ENCODE measurements at places on chromosomes 7 and 10.

DNA sequence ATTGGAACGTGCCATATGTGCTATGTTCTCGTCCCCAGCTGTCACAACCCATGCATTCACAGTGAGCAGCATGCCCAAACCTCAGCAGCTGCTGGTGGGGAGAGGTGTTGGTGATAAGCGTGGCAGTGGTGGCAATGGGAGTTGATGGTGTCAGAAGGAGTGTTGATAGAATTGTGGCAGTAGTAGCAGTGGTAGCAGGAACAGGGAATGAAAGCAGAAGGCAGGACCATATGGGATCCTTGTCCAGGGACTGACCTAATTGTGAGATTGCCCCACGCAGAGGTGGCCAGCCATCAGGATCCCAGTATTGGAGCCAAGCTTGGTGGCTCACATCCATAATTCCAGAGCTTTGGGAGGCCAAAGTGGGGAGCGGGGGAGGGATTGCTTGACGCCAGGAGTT lies 276.3 kb downstream of the GALNT17 start:
- no peak for DNase-seq

- DNase-seq: no peak
Observed at GRCh38 chr10:88207121-88207546, 343.7 kb downstream of the PTEN start.

- DNase-seq: no peak
Observed at GRCh38 chr10:91824076-91824475, 25.9 kb downstream of the TNKS2 start.

DNA sequence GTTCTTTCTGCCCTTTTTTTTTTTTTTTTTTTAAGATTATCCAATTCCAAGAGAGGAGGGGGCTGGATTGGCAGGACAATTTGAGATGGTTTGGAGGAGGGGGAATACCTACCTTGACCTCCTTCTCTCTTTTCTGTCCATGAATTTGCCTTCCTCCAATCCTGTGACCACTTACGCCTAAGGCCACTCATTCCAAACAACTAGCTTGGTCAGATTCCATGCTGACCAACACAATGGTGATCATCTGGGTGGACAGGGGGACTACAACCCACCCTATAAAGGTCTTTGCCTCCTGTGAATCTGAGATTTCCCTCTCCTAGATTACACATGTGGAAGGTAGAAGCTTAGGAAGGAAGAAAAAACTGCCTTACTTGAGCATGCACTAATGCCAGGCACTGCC lies 2.3 kb upstream of the LDB1 start:
- DNase-seq: no peak

- no peak for DNase-seq
Observed at GRCh38 chr7:70037171-70037933, 439.1 kb downstream of the AUTS2 start.

DNA sequence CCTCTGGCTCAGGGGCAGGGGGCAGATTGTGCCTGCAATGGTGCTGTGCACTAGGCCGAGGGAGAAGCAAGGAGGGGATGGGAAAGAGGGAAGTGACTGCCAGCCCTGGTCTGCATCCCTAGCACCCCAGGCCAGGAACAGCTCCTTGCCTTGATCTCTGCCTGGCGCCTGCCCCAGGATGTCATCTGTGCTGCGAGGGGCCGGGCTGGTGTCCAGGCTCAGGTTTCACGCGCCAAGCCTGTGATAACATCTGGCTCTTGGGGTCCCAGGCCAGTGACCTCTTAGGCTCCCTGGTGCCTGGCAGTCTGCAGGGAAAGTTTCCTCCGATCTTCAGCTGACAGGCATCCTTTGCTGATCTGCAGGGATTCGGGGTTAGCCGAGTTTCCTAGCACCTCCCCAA lies 193.5 kb upstream of the GPR26 start:
- DNase-seq: no peak

DNA sequence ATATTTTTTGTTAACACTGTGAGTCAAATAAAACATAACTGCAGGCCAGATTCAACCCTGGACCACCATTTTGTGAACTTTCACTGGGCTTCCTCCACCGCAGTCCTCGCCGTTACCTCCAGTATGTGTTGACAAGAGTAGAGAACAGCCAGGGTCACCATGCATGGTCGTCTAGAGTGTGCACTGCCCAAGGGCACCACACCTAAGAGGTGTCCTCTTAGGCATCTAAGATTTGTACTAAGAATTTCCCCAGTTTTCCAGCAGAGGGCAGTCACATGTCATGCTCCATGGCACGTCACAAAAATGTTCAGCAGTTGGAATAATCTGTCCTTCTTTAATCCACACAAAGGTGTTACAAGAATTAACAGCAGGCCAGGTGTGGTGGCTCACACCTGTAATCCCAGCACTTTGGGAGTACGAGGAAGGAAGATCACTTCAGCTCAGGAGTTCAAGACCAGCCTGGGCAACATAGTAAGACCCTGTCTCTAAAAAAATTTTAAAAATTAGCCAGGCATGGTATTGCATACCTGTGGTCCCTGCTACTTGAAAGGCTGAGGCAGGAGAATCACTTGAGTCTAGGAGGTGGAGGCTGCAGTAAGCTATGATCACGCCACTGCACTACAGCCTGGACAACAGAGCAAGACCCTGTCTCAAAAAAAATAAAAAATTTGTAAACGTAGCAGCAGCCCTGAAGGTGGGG lies 71.2 kb upstream of the FOXK1 start:
- DNase-seq: peak; percentile 25

GRCh38 chr10:62895063-62895462 lies 78.9 kb upstream of the EGR2 start:
- DNase-seq: no peak

- no peak for DNase-seq
Observed at GRCh38 chr10:4545062-4545461, 280.9 kb upstream of the AKR1E2 start.

GRCh38 chr7:131753620-131754222 lies 197.3 kb upstream of the PODXL start:
- no peak for DNase-seq

- no peak for DNase-seq
Observed at GRCh38 chr7:66237906-66238772, 33.0 kb downstream of the TPST1 start.

- no peak for DNase-seq
Observed at GRCh38 chr10:77391605-77392235, 245.9 kb downstream of the KCNMA1 start.

DNA sequence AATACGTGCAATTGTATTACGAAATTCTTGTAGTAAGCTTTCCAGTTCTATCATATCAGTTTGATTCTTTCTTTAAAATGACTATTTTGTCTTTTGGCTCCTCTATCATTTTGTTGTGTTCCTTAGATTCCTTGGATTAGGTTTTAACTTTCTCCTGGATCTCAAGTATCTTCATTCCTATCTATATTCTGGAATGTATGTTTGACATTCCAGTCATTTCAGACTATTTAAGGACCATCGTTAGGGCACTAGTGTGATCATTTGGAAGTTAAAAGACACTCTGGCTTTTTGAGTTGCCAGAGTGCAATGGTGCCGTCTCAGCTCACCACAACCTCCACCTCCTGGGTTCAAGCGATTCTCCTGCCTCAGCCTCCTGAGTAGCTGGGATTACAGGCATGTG lies 45.7 kb upstream of the SFTPD start:
- no peak for DNase-seq

DNA sequence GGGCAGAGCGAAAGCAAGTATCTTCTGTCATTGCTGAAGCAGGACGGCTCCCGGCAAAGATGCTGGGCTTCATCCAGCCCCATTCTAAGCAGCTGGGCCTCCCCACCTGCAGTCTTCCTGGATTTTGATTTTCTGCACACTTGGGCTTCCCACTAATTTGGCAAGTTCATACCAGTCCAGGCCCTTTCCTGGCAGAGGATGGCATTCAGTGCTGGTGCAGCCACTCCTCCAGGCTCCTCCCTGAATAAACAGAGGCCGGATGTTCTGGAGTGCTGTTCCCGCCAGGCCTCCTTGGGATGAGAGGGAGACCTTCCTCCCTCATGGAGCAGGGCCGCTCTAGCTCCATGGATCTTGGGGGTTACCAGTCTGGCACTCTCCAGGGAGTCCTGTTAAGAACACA lies 3.4 kb downstream of the BAG3 start:
- no peak for DNase-seq

DNA sequence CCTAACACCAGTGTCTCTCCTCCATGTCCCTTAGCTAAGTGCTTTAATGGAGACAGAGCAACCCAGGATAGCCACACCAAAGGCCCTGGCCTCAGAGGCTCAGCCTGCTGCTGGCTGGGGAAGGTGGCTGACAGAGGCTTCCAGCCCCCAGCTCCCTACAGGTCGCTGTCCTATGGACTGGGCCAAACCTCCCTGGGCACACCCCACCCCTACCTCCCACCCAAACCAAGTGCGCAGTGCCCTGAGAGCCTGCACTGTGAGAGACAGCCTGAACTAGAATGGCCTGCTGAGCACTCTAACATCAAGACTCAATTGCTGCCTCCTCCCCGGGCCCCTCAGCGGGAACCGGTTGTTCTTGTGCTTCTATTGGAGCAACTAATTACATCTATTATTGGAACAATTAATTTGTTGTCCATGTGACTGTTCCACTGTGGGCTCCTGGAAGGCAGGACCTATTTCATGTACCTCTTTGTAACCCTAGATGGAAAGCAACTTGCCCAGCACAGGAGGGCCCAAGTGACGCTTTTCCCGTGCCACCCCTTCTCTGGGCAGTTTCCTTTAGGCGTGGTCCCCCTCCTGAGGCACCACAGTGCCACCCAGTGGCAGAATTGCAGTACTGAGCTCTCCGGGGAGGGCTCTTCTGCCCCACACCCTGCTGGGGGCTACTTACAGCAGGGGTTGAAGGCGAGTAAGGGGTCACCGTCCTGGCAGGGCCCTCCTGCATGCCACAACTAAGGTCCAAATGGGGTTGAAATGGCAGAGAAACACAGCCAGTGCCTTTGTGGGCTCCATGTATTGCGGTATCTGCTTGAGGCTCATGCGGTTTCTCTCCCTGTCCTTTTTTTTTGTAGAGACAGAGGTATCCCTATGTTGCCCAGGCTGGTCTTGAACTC lies 63.7 kb upstream of the WAPL start:
- peak; percentile 39 for DNase-seq

- no peak for DNase-seq
Observed at GRCh38 chr7:42493436-42494198, 256.6 kb upstream of the GLI3 start.

DNA sequence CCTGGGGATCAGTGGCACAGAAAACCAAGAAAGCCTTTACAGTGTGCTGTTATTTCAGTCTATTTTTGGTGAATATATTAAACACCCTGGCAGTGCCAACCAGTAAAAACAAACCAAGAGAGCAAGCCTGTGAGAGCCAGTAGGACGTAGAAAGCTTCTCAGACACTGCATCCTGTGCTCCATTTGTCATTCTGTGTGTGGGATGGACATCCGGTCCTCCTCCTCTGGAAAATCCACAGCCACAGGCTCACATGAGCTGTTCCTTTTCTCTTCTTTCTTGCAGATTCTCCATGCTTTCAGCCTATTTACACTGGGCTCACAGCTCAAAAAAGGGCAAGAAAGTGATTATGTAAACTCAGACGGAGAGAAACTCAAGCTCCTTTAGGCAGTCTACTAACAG lies 119.7 kb upstream of the YAE1 start:
- no peak for DNase-seq

GRCh38 chr7:107147464-107148393 lies 21.1 kb upstream of the HBP1 start:
- DNase-seq: no peak

DNA sequence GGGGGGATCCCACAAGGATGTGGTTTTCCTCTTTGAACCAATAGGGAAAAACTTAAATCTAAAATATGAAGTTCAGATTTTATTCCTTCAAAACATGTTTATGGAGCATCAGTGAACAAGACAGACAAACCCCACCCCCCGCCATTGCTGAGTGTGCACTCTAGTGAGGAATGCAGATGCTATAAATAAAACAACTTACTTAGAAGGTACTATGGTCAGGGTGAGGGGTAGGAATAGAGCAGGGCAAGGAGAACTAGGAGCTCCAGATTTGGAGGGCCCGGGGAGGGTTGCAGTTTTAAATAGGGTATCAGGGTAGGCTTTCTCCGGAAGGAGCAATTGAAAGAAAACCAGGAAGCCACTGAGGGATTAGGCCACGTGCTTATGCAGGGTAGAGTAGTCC lies 47.9 kb downstream of the CELF2 start:
- no peak for DNase-seq

- DNase-seq: no peak
Observed at GRCh38 chr7:41116337-41116736, 586.6 kb downstream of the INHBA start.

GRCh38 chr10:96834120-96834519 lies 2.0 kb downstream of the LCOR start:
- no peak for DNase-seq

DNA sequence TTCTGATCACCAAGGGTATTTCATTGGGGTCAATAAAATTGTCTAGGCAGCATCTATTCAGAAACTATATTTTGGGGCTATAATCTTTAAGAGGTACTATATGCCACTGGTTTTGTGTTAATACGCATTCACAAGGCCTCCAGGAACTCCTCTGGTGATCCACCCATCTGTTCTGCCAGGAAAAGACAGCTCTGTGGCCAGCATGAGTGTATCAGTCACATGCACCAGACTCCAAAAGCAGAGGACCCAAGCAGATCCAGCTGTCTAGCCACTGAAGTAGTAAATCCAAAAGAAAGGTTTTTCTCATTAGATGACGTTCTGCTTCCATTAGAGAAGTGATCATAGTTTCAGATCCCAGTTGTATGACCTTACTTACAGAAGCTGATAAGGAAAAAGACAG lies 199.6 kb upstream of the CELF2 start:
- DNase-seq: no peak

- DNase-seq: no peak
Observed at GRCh38 chr10:25083546-25084111, 67.2 kb downstream of the THNSL1 start.

- DNase-seq: no peak
Observed at GRCh38 chr7:107464666-107465226, 5.1 kb upstream of the GPR22 start.

- DNase-seq: no peak
Observed at GRCh38 chr10:89470628-89471027, 56.3 kb downstream of the IFIT5 start.

- DNase-seq: no peak
Observed at GRCh38 chr10:116785867-116786266, 43.5 kb upstream of the HSPA12A start.

DNA sequence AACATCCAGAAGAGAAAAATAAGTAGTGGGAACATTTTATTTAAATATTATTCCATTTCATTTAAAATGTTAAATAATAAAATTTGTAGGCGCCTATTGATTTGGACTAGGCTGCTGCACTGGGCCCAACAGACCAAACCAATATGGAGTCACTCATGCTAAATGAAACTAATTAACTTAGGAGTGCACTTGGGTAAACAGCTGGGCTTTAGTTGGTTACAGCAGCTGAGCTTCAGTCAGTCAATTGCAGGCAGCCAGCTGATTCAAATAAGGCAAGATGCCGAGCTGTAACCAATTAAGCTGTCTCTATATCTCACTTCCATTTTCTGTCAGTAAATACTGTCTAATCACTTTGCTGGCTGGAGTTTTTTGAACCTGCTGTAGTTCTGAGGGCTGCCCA lies 102.1 kb upstream of the WDR11 start:
- DNase-seq: no peak

GRCh38 chr10:123103944-123104343 lies 31.8 kb upstream of the HMX3 start:
- no peak for DNase-seq
